ENCODE measurements at places on chromosomes 7 and 10.

GRCh38 chr10:6025683-6026255 is 36.4 kb downstream of the IL2RA start:
- DNase-seq, result no peak

- no peak for DNase-seq
These were observed 11.9 kb downstream of the TMEM106B start for GRCh38 chr7:12222889-12223579.

DNA sequence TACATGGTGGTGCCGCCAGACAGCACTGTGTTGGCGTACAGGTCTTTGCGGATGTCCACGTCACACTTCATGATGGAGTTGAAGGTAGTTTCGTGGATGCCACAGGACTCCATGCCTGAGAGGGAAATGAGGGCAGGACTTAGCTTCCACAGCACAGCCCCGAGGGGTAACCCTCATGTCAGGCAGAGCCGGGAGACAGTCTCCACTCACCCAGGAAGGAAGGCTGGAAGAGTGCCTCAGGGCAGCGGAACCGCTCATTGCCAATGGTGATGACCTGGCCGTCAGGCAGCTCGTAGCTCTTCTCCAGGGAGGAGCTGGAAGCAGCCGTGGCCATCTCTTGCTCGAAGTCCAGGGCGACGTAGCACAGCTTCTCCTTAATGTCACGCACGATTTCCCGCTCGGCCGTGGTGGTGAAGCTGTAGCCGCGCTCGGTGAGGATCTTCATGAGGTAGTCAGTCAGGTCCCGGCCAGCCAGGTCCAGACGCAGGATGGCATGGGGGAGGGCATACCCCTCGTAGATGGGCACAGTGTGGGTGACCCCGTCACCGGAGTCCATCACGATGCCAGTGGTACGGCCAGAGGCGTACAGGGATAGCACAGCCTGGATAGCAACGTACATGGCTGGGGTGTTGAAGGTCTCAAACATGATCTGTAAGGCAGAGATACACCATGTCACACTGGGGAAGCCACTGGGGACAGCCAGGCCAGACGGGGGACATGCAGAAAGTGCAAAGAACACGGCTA is 104.6 kb upstream of the TNRC18 start:
- no peak for DNase-seq

DNA sequence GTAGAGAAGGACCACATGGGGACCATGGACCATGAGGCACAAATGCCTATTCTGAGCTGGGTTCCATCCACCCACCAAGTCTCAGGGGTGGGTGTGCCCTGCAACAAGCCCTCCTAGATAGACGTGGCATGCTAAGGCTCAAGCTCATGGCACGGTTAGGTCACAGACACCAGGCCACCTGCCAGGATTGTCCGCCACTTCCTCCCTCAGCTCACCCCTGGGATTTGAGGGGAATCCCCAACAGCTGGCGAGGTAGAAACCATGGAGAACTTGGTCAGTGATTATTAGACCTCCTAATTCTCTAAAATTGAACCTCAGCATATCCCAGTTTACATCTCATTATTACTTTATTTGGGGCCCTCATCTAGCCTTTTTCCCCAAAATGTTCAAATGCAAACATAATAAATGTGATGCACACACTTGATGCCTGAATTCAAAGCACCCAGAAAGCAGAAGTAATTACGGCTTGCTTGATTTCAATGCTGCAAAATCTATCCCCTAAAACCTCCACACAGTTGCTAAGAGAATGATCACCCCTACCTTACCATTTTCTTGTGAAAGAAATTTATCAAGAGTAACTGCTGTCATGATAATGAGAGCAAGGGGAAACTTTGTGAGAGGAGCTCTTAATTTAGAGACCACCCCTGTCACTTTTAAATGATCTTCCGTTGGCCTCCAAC is 366.6 kb upstream of the PFKP start:
- DNase-seq, result peak; percentile 3

- DNase-seq, result no peak
These were observed 151.3 kb upstream of the FZD1 start for GRCh38 chr7:91112902-91113341.

GRCh38 chr10:112510384-112510783 is 63.4 kb downstream of the VTI1A start:
- no peak for DNase-seq

DNA sequence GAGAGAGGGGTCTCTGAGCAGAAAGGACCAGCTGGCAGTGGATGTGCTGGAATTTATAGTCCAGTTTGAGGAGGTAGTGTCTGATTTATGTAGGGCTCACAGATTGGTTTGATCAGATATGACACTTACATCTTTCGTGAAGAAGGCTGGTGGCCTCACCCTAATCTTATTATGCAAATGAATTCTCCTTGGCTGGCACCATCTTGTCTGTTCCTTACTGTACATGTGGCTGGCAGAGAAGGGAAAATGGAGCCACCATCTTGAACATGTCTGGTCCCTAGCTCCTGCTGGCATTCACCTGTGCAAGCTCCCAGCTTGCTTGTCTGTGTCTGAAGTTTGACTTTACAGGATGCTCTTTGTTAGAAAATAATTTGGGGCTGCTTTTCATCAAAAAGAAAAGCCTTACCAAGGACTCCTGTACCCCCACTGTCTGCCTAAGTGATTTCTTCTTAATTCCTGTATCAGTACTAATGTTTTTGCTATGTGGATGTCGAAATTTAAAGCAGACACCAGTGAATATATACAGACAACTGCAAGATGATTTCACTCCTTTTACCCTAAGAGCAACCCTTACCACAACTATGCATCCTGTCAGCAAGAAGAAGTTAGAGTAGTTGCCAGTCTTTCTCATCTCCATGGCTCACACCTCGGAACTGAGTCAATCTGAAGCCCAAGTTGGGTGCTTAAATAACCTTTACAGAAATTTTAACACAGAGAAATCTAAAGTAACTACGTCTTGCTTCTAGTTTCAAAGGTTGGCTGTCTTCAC is 322.0 kb upstream of the SEMA3D start:
- no peak for DNase-seq

DNA sequence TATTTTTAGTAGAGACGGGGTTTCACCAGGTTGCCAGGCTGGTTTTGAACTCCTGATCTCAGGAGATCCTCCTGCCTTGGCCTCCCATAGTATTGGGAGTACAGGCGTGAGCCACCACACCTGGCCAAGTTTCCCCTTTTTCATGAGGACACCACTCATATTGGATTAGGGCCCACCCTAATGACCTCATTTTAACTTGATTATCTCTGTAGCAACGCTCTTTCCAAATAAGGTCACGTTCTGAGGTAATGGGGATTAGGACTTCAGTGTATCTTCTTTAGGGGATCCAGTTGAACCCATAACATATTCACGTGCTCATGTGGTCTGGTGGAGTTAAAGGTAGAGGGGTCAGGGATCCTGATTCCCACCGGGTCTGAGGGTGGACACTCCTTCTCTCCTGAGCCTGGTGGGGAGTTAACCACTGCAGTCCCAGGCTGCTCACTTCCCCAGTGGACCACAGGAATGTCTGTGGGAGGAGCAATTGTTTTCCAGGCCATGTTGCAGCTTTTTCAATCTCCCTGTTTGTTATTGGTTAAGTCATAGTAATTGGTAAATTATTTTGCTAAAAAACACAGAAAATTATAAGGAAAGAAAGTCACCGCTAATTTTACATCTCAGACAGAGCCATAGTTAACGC is 130.5 kb downstream of the GRK5 start:
- DNase-seq, result no peak

DNA sequence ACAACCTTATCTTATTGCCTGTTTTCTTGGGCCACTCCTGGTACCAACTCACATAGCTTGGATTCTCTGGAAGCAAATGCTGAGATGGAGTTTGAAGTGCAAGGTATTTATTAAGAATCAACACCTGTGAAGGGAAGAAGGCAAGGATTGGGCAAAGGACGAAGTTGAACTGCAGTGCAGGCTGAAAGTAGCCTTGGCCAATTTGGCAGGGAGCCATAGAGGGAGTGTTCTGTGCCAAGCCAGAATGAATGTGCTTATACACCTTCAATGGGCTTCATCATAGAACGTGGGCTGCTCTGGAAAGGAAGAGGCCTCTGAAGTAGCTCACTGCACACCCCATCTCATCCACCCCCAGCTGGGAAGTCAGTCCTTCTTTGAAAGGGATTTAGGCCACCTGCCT is 79.8 kb upstream of the IFRD1 start:
- DNase-seq, result no peak

GRCh38 chr10:62050893-62051433 is 149.5 kb downstream of the ARID5B start:
- no peak for DNase-seq

DNA sequence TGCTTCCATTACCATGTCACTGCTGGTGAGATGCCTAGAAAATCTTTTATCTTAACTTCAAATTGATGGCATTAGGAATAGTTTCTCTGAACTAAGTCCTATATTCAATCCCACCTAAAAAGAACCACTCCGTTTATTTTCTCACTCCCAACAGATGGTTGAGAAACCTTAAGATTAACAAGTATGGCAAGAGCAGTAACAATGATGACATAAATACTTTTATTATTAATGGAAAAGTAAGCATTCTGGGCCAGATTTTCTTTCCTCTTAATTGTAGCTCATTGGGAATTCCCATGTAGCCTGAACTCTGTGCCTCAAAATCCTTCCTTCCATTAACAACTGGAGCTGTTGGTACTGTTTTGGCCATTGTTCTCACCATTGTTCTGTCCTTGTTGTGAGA is 21.1 kb upstream of the FAM13C start:
- DNase-seq, result no peak

DNA sequence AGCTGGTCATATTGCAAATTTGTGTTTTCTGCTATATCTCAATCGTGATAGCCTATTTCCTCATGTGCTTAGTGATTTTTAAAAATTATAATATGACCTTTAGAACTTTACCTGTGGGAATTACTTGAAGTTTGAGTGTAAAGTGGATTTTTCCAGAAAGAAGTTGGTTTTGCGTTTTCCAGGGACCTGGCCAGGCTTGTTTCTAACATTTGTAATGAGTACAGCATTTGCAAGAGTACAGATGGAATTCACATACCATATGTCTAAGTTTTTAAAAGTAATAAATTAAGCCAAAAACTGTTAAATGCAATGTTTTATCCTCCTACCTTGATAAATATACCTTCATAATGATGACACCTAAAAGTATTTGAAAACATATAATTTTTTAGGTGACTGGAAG is 443.2 kb downstream of the REEP3 start:
- DNase-seq, result no peak

GRCh38 chr10:84202349-84202748 is 8.0 kb downstream of the CDHR1 start:
- DNase-seq, result no peak

DNA sequence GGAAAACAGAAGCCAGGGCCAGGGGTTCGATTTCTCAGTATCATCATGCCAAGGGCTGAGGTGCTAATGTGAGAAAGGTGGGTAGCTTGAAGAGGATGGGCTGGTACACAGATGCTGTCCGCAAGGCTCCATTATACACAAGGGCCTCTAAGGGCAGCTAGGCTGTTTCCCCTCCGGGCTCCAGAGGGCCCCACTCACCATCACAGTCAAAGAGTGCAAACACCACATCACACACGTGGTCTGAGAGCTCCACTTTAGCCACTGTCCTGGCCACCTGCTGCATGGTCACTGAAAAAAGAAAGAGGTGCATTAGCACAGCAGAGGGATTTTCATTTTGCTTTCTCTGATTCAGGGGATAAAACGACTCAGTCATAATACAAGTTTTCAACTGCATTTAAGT is 20.9 kb upstream of the DNAJB12 start:
- DNase-seq, result no peak

GRCh38 chr7:70092314-70093204 is 494.3 kb downstream of the AUTS2 start:
- DNase-seq, result no peak

- DNase-seq, result no peak
These were observed 68.4 kb upstream of the ADO start for GRCh38 chr10:62736168-62736546.
